Large intestine (tissue), 12 donors: ENCODE measurements at places on chromosomes 3 and 15. TPM values are rescaled to one million over a fixed set of nuclear protein-coding genes. Genes with fewer than 3 reads are reported as not detected.

LDHAL6B gene
- polyA plus RNA-seq: 0.57 TPM

- H3K36me3 ChIP-seq: no peaks in the 10 kb centered on the region
- H3K27ac ChIP-seq: no peak overlapping the region
- no peak overlapping the region for H3K4me3 ChIP-seq
- DNase-seq: no peak
- no peaks in the 10 kb centered on the region for H3K27me3 ChIP-seq
Observed at GRCh38 chr15:101193120-101193644, 58.7 kb downstream of the CHSY1 start.

- no peaks in the 10 kb centered on the region for H3K4me1 ChIP-seq
- H3K4me3 ChIP-seq: no peak overlapping the region
- H3K36me3 ChIP-seq: no peaks in the 10 kb centered on the region
- DNase-seq: no peak
- no peaks in the 10 kb centered on the region for H3K27me3 ChIP-seq
Observed at GRCh38 chr3:148790851-148791735, 36.5 kb upstream of the CPB1 start.

IL17RD gene
- 5.0 TPM for polyA plus RNA-seq

DNA sequence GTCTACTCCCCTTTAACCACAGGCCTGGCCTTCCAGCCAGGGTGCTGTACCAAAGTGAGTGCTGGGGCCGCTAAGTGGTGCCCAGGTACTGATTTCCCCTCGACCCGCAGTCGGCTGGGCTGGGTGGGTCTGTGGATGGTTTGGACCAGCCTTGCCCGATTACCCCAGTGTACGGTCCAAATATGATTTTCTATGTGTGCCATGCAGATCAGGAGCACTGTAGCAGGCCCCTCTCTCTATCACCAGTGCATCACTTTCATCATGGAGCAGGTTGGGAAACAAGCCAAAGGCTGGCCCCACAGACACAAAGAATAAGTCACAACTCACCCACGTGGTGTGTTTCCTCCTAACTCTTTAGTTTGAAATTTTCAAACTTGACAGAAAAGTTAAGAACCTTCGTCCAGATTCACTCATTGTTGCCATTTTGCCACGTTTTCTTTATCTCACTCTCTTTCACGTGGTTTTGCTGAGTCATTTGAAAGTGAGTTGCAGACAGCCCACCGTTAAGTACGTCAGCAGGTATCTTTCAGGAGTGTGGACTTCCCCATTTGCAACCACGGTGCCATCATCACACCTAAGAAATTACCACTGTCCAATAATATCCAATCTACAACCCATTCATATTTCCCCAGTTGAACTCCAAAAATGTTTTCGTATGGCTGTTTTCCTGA, 37.0 kb downstream of the ZNF710 start:
- H3K27ac ChIP-seq: peak overlapping the region; percentile 69
- H3K36me3 ChIP-seq: peaks cover 3% of the 10 kb centered on the region
- H3K27me3 ChIP-seq: no peaks in the 10 kb centered on the region
- no peak overlapping the region for H3K4me3 ChIP-seq
- H3K4me1 ChIP-seq: peaks cover 66% of the 10 kb centered on the region

NECTIN3 gene
- 35.0 TPM for polyA plus RNA-seq

DNA sequence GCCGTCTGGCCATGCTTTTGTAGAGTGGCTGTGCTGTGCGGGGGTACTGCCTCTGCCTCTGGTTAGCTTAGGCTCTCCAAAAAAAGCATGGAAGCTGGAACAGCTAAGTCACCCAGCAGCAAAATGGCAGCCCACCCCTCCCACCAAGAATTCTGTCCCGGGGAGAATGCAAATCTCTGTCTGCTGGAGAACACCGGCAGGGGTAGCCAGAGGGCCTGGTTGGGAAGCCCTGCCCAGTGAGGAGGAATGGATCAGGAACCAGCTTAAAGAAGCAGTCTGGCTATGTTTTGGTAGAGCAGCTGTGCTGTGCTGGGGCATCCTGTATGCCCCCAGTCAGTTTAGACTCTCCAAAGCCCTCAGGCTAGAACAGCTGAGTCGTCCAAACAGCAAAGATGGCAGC, 56.2 kb upstream of the PTPRG start:
- H3K4me1 ChIP-seq: no peaks in the 10 kb centered on the region
- no peaks in the 10 kb centered on the region for H3K36me3 ChIP-seq
- H3K27ac ChIP-seq: no peak overlapping the region
- H3K27me3 ChIP-seq: no peaks in the 10 kb centered on the region

DNA sequence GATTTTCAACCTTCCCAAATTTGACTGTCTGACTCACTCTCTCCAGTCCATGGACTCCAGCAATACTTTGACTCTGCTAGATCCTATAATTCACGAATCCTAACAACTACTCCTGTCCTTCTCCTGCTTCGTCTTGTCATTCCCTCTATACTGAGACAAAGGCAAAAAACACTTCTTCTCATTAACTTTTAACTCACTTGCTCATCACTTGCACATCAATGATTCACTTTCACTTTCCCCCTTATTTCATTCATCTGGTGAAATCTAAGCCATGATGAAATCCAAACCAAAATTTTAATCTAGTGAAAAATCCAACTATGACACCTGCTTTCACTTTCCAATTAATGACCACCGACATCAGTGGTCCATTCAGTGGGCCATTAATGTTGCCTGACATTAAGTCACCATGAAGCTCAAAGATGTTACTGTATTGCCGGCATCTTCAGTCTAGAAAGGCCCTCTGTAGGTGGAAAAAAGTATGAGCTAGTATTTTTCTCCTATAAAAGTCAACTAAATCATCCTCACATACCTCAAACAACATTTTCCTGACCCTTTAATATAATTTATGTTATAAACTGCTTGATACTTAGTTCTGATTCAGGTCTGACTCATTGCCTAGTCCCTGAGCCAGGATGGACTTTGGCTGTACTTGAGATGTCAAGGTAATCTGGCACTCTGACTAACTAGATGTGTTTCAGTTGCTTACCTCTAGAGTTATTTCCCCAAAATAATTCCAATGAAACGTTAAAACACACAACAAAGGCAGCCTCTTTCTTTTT, 158.6 kb downstream of the CNTN6 start:
- H3K27me3 ChIP-seq: no peaks in the 10 kb centered on the region
- peak; percentile 6 for DNase-seq

DNA sequence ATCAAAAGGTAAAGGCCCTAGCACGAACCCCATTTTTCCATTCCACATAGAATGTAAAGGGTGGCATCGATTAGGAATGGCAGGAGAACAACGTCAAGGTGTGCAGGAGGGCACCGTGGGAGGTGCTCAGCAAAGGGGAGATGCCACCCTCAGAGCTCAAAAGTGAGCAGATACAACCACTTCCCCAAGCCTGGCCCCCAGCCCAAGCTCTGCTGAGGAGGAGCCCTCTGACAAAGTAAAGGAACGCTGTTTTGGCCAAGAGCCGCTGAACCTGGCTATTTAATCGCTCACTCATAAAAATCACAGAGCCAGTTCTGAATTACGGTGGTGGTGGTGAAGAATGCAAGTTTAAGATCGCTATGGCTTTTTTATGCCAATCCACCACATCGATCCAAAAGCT, 12.4 kb downstream of the GNB5 start:
- H3K27me3 ChIP-seq: peaks cover 28% of the 10 kb centered on the region
- DNase-seq: no peak
- peaks cover 14% of the 10 kb centered on the region for H3K4me1 ChIP-seq
- peak overlapping the region; percentile 62 for H3K4me3 ChIP-seq

- no peaks in the 10 kb centered on the region for H3K36me3 ChIP-seq
- H3K27ac ChIP-seq: no peak overlapping the region
- H3K4me3 ChIP-seq: no peak overlapping the region
- DNase-seq: no peak
- H3K27me3 ChIP-seq: no peaks in the 10 kb centered on the region
Observed at GRCh38 chr3:186093271-186093900, 15.5 kb downstream of the ETV5 start.

DNA sequence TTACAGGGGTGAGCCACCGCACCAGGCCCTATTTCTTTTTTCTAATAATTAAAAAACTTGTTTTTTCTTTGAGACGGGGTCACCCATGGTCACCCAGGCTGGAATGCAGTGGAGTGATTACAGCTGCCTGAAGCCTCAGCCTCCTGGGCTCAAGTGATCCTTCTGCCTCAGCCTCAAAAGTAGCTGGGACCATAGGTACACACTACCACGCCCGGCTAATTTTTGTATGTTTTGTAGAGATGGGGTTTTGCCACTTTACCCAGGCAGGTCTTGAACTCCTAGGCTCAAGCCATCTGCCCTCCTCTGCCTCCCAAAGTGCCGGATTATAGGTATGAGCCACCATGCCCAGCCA, 858 bp upstream of the TKT start:
- H3K4me1 ChIP-seq: peaks cover 17% of the 10 kb centered on the region
- no peak overlapping the region for H3K4me3 ChIP-seq
- no peaks in the 10 kb centered on the region for H3K36me3 ChIP-seq
- DNase-seq: no peak

DNA sequence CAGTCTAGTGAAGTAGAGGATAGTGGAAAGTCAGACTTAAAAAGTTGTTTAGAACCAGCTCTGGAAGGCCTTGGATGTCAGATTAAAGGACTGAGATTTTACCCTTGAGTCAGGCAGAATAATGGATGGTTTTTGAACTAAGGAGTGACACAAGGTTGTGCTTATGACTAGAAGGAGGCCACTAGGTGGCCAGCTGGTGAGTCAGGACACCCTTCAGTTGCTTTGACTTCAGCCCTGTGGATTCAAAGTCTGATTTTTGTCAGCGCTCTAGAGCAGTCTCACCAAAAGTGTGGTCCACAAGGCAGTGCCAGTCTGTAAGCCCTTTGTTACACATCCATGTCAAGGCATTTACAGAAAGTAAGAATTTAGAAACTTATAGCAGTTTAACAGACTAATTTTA, 3.8 kb upstream of the GABPB1 start:
- H3K36me3 ChIP-seq: peaks cover 16% of the 10 kb centered on the region
- H3K4me1 ChIP-seq: peaks cover 10% of the 10 kb centered on the region
- DNase-seq: peak; percentile 37
- no peak overlapping the region for H3K27ac ChIP-seq
- no peaks in the 10 kb centered on the region for H3K27me3 ChIP-seq
- H3K4me3 ChIP-seq: no peak overlapping the region

- DNase-seq: no peak
- peaks cover 3% of the 10 kb centered on the region for H3K4me1 ChIP-seq
- no peak overlapping the region for H3K4me3 ChIP-seq
- H3K36me3 ChIP-seq: no peaks in the 10 kb centered on the region
- no peak overlapping the region for H3K27ac ChIP-seq
Observed at GRCh38 chr3:34852844-34853439, 786.4 kb upstream of the ARPP21 start.

- H3K27ac ChIP-seq: no peak overlapping the region
- H3K27me3 ChIP-seq: peaks cover 2% of the 10 kb centered on the region
- no peak overlapping the region for H3K4me3 ChIP-seq
- DNase-seq: no peak
Observed at GRCh38 chr3:141021261-141021660, 29.9 kb upstream of the SPSB4 start.

- no peaks in the 10 kb centered on the region for H3K27me3 ChIP-seq
- H3K4me1 ChIP-seq: no peaks in the 10 kb centered on the region
- H3K4me3 ChIP-seq: no peak overlapping the region
- no peak overlapping the region for H3K27ac ChIP-seq
- no peaks in the 10 kb centered on the region for H3K36me3 ChIP-seq
- no peak for DNase-seq
Observed at GRCh38 chr15:39108021-39108420, 472.9 kb upstream of the THBS1 start.

CPLX3 gene
- polyA plus RNA-seq: not detected

FAN1 gene
- polyA plus RNA-seq: 19.3 TPM

DNA sequence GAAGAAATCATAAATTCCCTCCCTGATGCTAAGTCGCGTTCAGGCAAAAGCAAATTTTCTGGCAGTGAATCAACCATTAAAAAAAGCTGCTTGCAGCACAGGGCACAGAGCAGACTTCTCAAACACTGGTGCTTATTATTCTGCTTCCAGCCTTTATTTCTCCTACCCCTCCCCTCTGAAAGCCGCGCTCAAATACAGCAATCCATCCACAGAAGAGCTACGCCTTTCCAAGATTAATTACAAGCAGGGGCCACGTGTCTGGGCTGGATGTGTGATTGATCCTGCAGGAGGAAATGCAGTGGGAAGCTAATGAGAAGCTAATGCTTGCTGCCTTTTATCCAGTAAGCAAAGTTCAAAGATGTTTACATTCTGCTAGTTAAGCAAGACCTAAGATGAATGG, 134.9 kb upstream of the TOPAZ1 start:
- H3K36me3 ChIP-seq: no peaks in the 10 kb centered on the region
- no peak overlapping the region for H3K27ac ChIP-seq
- peak; percentile 61 for DNase-seq
- no peak overlapping the region for H3K4me3 ChIP-seq
- H3K4me1 ChIP-seq: peaks cover 11% of the 10 kb centered on the region

GRCh38 chr3:9260305-9260704, 10.9 kb upstream of the SRGAP3 start:
- no peak overlapping the region for H3K27ac ChIP-seq
- H3K27me3 ChIP-seq: no peaks in the 10 kb centered on the region
- no peak for DNase-seq
- no peaks in the 10 kb centered on the region for H3K4me1 ChIP-seq
- no peak overlapping the region for H3K4me3 ChIP-seq

ARRDC4 gene
- 83.1 TPM for polyA plus RNA-seq

DNA sequence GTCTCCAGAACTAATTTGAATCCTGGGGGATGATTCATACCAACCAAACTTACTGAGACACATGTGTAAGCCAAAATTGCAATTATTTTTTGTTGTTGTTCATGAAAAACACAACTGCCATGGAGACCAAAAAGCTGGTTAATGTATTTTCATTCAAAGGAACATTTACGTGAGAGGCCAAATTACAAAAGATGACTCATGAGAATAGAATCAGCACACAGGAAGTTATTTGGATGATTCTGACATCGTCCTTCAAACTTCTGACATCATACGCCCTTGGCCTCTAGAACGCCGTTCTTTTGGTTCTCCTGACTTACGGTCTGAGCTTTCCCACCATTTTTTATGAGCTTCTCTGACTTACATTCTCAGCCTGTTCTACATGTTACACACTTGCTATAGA, 3.0 kb upstream of the ZNF280D start:
- H3K4me3 ChIP-seq: no peak overlapping the region
- H3K27ac ChIP-seq: no peak overlapping the region
- H3K4me1 ChIP-seq: peaks cover 11% of the 10 kb centered on the region

GP5 gene
- polyA plus RNA-seq: 0.33 TPM

GRCh38 chr3:40923143-40923542, 276.2 kb upstream of the CTNNB1 start:
- H3K4me1 ChIP-seq: peaks cover 6% of the 10 kb centered on the region
- no peaks in the 10 kb centered on the region for H3K27me3 ChIP-seq
- no peak overlapping the region for H3K4me3 ChIP-seq
- DNase-seq: no peak
- H3K36me3 ChIP-seq: no peaks in the 10 kb centered on the region

- peaks cover 78% of the 10 kb centered on the region for H3K36me3 ChIP-seq
- H3K27me3 ChIP-seq: no peaks in the 10 kb centered on the region
- H3K27ac ChIP-seq: no peak overlapping the region
- no peak overlapping the region for H3K4me3 ChIP-seq
- no peaks in the 10 kb centered on the region for H3K4me1 ChIP-seq
Observed at GRCh38 chr15:59154243-59154642, 49.3 kb downstream of the CCNB2 start.

TMC3 gene
- polyA plus RNA-seq: 6.2 TPM

SFMBT1 gene
- polyA plus RNA-seq: 12.8 TPM
